Activated CD4-positive, alpha-beta T cell treated with anti-CD3 and anti-CD28 coated beads, Interleukin-2, Interleukin-6, amounts not matched to agents 100 ng/mL and 50 ng/mL, durations not matched to agents 16 hours and 8 hours (primary cell): ENCODE measurements at places on chromosomes 12 and 14.

DNA sequence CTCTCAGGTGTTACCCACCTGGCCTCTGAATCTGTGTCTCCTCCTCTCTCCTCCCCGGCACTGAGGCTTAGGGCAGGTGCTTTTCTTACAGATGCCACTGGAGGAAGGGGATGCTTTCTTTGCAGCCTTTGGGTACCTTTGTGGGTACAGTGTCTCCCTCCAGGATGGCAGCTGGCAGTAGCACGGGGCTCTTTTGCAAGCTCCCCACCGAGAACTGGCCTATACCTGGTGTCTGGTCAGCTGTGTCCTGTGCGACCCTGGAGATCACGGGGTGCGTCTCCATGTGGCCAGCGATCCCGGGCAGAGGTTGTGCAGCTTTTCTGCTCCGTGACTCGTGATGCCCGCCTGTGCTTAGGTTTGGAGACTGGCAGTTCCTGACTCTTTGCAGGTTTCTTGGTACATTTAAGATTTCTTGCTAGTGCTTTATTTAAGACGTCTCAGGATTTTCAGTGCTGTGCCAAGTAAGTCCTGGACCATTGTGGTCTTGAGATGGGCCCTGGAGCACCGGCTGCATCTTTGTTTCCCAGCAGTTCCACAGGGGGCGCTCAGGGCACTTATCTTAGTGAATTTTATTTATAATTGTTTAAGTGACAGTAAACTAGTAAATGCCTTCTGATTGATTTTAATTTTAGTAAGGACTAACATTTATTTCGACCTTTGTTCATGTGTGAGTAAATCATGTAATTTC lies 68.9 kb downstream of the DDX51 start:
- DNase-seq: no peak

GRCh38 chr12:75960086-75960910 lies 71.3 kb downstream of the PHLDA1 start:
- no peak for DNase-seq

DNA sequence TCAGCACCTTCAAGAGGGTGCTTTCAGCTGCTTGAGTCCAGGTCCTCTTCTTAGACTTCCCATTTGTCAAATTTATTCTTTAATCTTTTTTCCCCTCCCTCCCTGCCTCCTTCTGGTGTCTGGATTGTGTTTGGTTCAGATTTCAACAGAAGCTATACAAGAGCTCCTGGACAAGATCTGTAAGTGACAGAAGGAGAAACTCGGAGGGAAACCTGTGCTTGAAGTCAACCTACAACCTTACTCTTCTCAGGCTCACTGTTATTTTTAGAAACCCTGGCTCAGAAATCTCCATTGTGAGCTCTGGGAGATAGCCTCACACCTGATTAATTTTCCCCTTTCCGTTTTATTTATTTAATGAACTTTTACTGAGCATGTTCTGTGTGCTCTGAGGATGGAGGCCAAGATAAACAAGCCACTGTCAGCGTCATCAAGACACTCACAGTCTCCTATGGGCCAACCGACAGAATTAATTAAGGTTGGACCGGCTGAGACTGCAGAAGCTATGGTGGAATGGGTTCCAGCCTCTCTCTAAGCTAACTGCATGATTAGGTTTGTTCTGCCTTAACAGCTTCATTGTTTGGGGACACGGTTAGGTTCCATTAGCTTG lies 13.5 kb downstream of the PDE1B start:
- DNase-seq: no peak

- DNase-seq: no peak
Measured at GRCh38 chr14:67569651-67570290, 30.3 kb downstream of the PIGH start.

GRCh38 chr12:25412735-25413134 lies 140.3 kb downstream of the LMNTD1 start:
- no peak for DNase-seq

GRCh38 chr12:118350908-118351559 lies 21.7 kb downstream of the TAOK3 start:
- no peak for DNase-seq

- no peak for DNase-seq
Measured at GRCh38 chr14:77063571-77064171, 34.4 kb upstream of the CIPC start.

GRCh38 chr14:76808011-76808410 lies 4.7 kb downstream of the ANGEL1 start:
- no peak for DNase-seq

- DNase-seq: no peak
Measured at GRCh38 chr14:70366911-70367310, 7.4 kb upstream of the COX16 start.

DNA sequence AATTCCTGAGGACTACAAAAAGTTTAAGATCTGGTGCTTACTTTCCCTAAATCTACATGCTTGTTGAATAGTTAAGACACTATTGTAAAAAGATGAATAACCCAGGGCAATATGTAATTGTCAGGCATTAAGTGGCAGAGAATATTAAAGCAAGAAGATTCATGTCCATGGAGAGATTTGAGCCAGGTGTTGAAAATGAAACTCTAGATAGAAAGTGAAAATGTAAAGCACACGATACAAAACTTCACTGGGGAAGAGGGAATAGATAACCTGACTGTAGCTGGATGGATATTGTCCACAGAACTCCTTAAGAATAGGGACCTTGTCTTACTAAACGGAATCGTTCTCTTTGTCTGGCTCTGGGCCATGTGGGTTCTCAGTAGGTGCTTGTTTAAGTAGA lies 5.0 kb downstream of the CAND1 start:
- DNase-seq: no peak

GRCh38 chr14:34498684-34499412 lies 36.8 kb upstream of the SPTSSA start:
- peak; percentile 2 for DNase-seq

- no peak for DNase-seq
Measured at GRCh38 chr14:92998946-92999345, 76.0 kb downstream of the CHGA start.

DNA sequence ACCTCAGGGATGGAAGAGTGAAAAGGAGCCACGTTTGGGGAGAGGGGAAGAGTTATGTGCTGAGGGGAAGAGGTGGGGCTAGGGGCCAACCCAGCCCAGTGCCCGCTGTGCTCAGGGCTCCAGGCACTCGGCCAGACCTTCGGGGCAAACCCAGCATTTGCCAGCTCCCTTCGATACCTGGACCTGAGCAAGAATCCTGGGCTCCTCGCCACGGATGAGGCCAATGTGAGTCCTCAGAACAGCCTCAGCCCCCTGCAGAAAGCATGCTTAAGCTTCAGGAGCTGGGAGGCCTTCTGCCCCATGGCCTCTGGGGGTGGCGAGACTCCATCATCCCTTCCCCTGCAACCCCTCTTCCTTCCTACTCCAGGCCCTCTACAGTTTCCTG lies 5.0 kb downstream of the CARMIL3 start:
- no peak for DNase-seq

DNA sequence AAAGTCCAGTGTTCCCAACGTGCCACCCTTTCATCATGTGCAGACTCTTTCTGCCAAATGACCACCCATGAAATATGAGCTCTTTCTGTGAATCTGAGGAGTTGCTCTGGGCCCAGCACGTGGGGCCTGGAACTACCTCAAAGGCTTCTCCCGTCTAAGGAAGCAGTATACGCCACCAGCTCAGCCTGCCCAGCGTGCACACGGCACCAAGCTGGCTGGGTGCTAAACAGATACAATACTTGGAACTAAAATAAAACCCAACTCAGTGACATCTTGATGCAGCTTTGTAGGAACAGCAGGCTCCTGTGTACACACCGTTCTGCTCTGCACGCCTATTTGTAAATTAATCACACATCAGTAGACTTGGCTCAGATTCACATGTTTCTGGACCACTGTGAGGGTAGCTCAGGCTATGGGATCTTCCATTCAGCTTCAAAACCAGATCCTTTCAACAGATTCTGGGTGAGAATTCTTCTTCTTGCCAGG lies 74.8 kb downstream of the ARL6IP4 start:
- no peak for DNase-seq

GRCh38 chr14:77023001-77023996 lies 5.2 kb downstream of the IRF2BPL start:
- peak; percentile 32 for DNase-seq

GRCh38 chr12:13277293-13277692 lies 80.8 kb downstream of the EMP1 start:
- DNase-seq: no peak

GRCh38 chr12:66482351-66483203 lies 180.3 kb downstream of the HELB start:
- no peak for DNase-seq

GRCh38 chr12:9756706-9757105 lies 4.0 kb downstream of the CD69 start:
- no peak for DNase-seq

GRCh38 chr14:36998686-36999085 lies 173.7 kb downstream of the SLC25A21 start:
- no peak for DNase-seq

DNA sequence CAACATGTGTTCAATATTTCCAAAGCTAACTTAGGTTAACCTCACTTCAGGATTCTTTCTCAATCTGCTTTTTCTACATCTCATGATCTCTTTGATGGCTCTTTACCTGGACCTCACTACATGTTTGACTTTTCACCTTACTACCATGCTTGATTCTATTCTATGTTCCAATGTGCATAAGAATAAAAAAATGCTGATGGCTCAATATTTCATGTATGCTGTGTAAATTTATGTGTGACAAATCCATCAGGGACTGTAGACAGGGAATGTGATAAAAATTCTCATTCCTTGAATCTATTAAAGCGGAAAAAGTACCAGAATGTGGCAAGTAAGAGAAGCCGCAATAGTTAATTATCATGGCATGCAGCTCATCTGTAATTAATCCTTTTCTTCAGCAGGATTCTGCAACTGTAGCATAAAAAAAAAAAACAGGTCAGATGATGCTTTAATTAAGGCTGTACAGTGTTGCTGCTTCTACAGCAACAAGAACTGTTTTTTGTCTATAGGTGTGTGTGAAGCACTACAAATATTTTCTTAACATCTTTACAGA lies 276.9 kb upstream of the PRKD1 start:
- no peak for DNase-seq

- DNase-seq: no peak
Measured at GRCh38 chr14:42001431-42001830, 394.8 kb downstream of the LRFN5 start.

GRCh38 chr12:52231305-52232202 lies 1.5 kb upstream of the KRT7 start:
- no peak for DNase-seq

DNA sequence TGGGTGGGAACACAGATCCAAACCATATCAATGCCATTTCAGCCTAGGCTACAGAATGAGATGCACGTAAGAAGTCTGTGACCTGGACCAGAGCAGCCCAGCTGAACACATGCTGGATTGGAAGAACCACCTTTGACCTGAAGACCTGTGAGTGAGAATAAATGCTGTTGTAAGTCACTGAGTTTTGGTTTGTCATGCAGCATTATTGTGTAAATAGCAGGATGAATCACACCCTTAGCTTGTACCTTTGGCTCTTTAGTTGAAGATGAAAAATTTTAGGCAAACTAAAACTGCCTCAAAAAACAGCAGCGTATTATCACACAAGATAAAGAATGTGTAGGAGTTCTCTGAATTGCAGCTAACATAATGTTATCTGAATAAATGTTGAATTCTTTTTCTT lies 199.4 kb upstream of the LRIG3 start:
- DNase-seq: no peak

DNA sequence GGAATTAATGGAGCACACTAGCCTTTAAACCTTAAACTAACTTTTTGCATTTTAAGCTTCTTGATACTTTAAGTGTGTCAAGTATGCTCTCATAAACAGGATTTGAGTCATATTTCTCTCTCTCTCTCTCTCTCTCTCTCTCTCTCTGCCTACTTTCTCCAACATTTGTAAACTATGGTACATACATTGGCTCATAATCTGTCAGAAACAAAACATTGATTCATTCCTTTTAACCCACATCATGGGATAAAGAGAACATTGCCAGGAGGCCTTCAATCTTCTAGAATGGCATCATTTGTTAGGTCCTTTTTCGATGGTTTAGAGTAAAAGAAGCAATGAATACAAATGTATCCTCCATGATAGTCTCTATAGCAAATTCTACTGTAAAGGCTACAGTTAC lies 81.6 kb upstream of the RERGL start:
- DNase-seq: no peak

DNA sequence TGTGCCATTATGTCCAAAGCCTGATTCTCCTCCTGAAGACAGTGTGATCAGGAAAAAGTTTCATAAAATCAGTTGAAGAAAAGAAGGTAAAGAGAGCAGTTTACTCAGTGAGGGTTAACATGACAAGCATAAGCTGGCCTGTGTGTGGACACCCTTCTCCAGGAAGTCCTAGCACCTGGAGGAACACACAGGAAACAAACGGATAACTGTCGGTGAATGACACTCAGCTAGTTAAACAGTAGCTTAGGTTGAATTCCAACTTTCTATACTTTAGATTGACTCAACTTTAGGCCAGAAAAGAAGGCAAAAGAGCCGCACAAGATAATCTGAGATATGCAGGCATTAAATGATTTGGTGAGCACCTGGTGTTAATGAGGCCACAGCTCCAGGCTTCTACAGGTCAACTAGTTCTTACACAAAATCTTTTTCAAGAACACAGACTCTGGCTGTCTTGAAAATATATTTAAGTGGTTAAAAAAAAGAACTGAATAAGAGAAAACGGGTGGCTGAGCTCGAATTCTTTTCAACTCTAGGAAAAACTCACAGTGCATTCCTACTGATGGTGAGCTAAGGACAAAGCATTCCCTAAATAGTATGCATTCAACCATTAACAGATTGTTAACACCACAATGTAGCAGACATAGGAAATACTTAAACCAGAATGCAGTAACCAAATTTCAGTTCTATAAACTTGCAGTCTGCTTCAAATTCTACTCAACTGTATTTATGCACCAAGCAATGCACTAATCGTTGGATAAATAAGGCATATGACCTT lies 56.9 kb upstream of the TSPAN8 start:
- DNase-seq: no peak

DNA sequence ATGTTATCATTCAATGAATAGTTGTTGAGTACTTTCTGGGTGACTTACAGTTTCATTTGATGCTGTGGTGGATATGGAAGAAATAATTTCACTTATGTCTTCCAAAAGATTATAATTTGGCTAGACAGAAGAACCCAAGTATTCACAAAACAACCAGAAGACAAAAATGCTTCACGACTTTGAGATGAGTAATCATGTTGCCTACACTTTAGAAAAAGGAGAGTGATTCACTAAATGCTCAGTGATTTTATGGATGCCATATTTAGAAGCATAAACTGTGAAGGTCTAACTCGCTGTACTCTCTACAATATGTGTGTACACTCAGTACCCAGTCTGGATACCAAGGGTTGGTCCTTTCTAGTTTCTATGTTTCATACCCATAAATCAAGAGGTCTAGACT lies 101.3 kb upstream of the E2F7 start:
- DNase-seq: no peak

DNA sequence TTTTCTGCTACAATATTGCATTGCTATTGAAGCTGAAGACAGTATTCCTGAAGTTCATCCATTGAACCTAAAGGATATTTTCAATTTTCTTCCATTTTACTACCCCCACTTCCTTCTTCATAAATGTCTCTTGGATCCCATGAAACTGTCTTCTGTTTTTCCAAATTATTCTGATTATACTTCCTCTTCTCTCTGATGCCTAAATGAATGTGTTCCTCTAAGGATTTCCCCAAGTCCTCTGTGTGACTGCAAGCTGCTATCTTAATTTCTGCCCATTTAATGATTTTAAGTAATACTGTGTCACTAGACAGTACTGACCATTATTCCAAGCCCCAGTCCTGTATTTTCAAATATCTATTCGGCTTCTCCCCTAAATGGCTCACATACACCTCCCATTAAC lies 102.9 kb downstream of the TAOK3 start:
- DNase-seq: no peak

- no peak for DNase-seq
Measured at GRCh38 chr12:52356762-52357580, 10.3 kb downstream of the KRT85 start.
